ENCODE measurements at places on chromosomes 7 and 10.
A peak's percentile ranks its signal among the peaks of the same experiment; 100 is the strongest.

- DNase-seq, result no peak
These were observed 3.1 kb downstream of the PLAU start for GRCh38 chr10:73914036-73914435.

DNA sequence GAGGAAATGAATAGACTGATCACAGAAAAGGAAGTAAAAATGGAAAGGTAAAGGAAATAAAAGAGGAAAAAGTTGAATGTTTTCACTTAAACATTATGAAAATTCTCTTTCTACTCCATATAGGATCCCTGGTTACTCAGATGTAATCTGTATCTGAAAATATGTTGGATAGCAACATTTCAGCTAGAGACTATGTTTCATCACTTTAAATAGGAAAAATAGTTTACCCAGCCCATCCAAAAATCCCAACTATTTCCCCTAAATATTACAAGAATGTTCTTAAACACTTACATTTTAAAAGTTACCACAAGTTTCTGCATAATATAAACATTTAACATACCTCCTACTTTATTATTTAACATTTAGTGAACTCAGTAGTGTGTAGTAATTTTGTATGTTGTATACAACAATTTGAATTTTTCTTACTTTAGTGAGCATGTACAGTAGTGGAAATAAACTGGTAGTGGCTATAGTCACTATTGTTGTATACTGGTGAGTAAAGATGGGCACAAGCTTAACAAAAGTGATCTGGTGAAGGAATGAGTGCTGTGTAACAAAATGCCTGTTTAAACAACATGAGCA is 27.1 kb downstream of the SLF2 start:
- no peak for DNase-seq

GRCh38 chr10:98577578-98577977 is 130.8 kb upstream of the HPS1 start:
- DNase-seq, result peak; percentile 35

- no peak for DNase-seq
These were observed 138.4 kb downstream of the MDFIC start for GRCh38 chr7:115060095-115060870.

GRCh38 chr10:29440981-29441380 is 152.1 kb downstream of the LYZL1 start:
- no peak for DNase-seq

DNA sequence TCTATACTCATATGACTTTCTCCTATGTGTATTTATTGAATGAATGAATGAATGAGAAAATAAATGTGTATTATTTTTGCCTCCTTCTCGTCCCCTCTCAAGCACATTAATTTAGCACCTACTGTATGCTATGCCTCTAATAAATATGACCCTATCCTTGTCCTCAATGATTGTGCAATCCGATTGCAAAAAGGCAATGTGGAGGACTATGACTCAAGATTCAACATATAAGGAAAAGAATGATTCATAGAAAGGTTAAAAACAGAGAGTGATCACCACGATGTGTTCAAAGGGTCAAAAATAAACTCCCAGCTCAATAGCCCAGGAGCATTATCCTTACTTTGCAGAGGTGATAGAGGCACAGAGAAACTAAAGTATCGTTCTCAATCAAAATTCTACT is 322.8 kb upstream of the SORCS1 start:
- no peak for DNase-seq

DNA sequence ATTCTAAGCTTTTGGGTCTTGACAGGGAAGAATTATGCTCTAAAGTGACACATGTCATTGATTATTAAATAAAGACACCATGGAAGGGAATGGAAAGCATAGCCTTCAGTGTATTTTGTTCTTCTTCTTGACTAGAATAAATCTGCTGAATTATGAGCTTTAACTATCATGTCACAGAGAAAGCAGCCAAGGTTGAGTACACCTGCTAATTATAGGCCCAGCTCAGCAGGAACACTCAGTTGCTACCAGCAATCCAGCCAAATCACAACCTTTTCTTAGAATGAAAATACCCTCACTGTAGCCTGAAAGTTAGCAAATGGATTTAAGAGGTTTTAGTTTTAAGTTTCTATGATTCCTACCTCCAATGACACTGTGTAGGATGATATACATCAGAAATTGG is 225.3 kb upstream of the RHOBTB1 start:
- DNase-seq, result no peak

GRCh38 chr7:152185558-152185957 is 160.1 kb downstream of the GALNT11 start:
- DNase-seq, result no peak

GRCh38 chr7:69677054-69677852 is 79.0 kb downstream of the AUTS2 start:
- peak; percentile 25 for DNase-seq

GRCh38 chr7:44280636-44280992 is 44.8 kb downstream of the CAMK2B start:
- DNase-seq, result no peak

DNA sequence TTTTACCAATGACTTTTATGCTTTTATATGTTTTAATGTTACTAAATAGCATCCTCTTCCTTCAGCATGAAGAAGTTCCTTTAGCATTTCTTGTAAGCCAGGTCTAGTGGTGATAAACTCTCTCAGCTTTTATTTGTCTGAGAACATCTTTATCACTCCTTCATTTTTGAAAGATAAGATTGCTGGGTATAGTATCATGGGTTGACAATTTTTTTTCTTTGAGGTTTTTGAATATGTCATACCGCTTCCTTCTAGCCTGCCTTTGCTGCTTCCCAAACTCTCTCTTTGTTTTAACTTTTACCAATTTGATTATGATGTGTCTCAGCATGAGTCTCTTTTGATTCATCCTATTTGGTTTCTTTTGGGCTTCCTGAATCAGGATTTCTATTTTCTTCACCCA is 108.2 kb upstream of the KAT6B start:
- no peak for DNase-seq

DNA sequence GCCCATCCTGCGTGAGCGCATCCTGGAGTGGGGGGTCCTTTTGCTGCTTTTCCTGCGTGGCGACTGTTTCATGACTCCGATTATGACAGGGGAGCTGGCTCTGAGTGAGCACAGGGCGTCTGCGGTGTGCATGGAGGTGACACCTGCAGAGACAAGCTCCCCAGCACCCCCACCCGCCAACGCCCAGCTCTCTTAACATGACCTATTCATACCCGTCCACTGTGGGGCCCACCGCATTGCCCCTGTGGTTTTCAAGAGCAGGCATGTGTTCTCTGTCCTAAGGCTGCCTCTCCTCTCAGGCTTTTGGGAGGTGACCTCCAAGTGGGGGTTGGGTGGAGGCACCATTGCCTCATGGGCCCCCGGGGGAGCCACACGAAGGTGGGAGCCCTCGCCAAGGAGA is 500.7 kb downstream of the TCERG1L start:
- no peak for DNase-seq

- DNase-seq, result no peak
These were observed 785.9 kb downstream of the GATA3 start for GRCh38 chr10:8840356-8840755.

DNA sequence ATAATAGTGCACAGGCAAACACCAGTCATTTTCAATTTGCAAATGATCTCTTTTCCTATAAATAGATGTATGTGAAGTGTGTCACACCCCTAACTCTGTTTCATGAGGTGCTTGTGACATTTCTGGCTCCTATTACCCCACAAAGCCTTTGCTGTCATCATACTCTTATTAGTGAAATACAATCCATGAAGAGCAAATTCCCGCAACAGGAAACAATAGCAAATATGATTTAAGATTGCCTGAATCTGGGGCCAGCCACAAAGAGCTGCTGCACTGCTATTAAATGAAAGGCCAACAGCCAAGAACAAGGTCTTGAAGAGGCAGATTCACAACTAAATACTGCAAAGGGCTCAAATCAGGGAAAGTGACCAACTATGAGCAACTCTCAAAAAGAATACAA is 96.3 kb upstream of the CAV2 start:
- DNase-seq, result no peak

- DNase-seq, result peak; percentile 80
These were observed 768 bp downstream of the CHCHD2 start for GRCh38 chr7:56105508-56105907.

DNA sequence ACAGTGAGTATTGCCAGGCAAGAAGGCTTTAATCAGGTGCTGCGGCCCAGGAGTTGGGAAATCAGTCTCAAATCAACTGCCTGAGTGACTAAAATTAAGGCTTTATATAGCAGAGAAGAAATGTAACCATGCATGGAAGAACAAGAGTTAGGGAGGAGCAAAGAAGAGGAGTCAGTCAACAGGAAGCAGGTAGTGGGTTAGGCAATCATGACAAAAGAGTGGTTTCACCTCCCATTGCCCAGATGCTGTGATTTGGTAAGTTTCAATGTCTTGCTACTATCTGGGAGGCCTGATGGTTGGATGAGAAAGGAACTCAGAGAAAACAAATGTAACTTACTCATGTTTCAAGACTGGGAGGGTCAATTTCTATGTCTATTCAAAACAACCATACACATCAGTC is 998.3 kb downstream of the GATA3 start:
- DNase-seq, result no peak

DNA sequence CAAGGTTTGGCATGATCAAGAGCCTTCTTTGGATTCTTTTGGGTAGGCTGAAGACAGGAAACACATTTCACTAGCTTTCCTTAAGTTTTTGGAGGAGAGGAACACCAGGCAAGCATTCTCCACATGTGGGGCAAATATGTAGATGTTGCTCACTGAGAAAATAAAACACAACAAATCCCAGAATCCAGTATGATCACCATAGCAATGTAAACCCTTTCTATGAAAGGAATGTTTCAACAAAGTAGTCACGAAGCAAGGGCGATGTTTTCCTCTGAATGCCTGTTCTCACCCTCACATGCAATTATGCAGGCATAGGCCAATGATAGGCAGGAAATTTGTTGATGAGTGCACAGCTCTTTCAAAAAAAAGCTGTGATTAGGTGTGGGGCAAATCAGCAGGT is 20.5 kb upstream of the CEP41 start:
- DNase-seq, result no peak

GRCh38 chr10:49007129-49007528 is 67.5 kb upstream of the LRRC18 start:
- no peak for DNase-seq

- peak; percentile 15 for DNase-seq
These were observed 75.1 kb downstream of the EBF3 start for GRCh38 chr10:129888784-129889616.

GRCh38 chr7:25280181-25280580 is 51.9 kb upstream of the NPVF start:
- no peak for DNase-seq

DNA sequence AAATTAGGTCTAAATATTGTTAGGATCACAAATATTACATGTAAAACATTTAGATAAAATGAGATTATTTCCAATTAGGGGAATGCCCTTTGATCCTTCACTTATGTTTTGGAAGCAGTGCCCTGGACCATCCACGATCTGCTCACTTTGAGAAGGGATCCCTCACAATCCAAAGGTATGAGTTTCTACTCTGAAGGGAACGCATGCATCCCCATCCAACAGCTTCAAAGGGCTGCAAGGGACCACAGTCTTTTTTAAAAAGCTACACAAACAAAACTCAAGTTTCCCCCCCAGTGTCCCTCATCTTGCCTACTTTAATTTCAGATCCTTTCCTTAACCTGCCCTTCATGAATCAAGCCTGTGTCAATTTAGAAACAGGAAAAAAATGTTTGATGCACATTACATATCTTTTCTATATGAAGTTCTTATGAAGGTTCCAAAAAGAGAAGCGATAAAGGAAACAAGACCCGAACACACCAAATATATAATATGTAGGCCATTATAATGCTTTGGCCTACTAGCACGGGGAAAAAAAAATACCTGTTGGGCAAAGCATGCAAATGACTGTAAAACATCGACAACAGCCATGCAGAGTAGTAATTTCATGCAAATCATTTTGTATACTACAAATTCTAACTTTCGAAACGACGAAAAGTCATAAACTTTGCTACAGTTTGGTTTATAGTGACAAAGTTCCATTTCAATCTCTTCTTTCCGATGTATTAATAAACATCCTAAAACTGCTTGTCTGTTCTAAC is 2.0 kb downstream of the EIF3A start:
- no peak for DNase-seq

DNA sequence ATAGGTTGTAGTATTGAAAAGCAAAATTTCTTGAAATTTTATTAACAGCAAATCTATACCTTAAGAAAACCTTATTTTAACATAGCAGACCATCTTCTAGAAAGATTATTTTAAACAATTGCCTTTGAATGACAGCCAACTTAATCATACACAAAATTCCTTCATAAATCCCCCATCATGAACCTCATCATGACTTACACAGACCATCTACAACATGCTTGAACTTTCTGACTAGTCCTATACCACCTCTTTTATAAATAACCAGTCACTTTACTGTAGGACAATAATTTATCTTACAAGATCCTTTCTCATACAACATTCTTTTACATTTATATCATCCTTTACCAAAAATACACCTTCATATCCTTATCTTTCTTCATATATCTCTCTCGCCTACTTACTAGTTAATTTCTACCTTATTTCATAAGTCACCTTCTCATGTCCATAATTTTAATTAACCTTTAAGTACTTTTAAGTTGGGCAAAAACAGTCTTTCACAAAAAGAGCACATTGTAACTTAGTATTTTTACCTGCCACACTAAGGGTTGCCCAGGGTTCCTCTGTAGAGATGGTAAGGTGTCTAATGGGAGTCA is 16.6 kb upstream of the PTN start:
- peak; percentile 66 for DNase-seq

DNA sequence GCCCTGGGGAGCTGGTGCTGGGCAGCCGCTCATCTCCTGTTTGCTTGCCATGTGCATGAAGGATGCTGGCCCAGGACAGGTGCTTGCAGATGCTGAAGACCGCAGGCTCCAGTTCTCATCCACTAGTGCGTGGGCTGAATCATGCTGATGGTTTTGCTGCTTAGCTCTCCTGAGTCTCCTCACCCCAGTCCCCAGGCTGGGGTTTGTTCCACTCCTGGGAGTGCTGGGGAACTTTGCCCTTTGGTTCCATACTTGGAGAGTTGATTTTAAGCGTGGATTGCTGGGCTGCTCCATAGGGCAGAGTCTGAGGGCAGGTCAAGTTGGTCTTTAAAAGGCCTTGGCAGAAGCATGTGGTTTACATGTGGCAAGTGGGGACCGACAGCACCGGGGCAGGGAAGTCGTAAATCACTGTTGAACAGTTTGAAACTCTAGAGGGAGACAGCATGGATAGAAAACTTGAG is 9.1 kb downstream of the DYNC2I1 start:
- DNase-seq, result no peak

DNA sequence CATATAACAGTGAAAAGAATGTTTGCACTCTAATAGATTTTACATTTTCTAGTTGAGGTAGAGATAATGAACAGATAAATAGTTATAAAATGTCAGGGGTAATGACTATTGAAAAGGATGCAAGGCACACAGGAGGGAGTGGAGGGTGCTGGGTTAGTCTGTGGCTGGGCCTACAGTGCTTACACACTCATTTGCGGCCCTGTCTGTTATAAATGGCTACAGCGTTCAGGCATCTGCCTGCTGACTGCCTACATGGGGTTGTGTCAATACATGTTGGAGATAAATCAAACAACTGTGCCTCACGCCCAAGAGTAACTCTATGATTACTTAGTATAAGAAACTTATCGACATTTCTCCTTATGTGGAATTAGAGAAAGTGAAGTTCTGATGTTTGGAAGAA is 313.3 kb downstream of the ACTR3B start:
- DNase-seq, result no peak
